ENCODE measurements at places on chromosomes 2 and 18.

- no peak for DNase-seq
Measured at GRCh38 chr18:52519021-52519420, 179.0 kb downstream of the DCC start.

DNA sequence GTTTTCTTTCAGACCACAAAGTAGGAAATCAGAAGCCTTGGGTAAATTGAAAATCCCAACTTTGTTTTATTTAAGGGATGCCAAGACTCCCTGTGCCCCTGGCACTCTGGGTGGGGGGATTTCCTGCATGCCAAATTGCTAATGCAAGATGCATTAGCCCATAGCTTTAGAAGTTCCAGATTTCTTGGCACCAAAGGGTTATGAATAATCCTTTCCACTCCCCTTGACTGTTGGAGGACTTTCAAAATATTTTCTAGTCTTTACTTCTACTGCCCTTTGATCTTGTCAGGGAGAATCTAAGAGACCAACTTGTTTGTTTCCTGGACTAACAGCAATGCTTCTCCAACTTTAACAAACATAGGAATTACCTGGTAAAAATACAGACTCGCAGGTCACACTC, 81.8 kb upstream of the TGIF1 start:
- no peak for DNase-seq

DNA sequence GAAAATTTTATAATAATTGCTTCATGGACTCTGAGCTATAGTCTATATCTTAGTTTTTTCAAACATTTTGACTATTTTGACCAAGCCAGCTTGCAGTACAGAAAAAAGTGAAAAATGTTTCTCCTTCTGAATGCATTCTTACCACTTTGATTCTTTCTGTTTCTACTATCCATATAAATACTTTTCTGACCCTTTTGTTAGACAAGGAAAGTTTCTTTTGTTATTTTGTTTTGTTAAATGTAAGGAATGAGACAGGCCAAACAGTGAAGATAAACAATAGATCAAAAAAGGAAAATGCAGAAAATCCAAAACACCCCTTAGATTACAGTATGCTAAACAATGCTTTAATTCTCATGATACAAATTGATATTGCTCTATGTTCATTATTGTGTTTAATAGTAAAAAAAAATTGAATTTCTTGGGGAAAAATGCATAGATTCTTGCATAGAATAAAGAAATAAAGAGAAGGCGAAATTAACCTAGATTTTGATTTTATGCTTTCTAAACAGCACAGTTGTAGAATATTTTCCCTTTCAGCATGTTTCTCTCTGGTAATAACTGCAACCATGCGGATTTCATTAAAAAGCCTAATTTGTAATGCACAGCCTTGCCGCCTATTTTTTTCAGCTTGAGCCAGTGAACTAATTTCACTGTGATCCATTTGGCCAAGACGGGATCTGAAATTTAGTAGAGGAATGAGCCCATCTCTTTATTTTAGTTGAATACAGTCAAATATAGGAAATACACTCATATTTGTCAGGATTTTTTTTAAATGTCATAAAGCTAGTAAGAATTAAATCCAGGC, 976 bp downstream of the TNFAIP6 start:
- DNase-seq: no peak

DNA sequence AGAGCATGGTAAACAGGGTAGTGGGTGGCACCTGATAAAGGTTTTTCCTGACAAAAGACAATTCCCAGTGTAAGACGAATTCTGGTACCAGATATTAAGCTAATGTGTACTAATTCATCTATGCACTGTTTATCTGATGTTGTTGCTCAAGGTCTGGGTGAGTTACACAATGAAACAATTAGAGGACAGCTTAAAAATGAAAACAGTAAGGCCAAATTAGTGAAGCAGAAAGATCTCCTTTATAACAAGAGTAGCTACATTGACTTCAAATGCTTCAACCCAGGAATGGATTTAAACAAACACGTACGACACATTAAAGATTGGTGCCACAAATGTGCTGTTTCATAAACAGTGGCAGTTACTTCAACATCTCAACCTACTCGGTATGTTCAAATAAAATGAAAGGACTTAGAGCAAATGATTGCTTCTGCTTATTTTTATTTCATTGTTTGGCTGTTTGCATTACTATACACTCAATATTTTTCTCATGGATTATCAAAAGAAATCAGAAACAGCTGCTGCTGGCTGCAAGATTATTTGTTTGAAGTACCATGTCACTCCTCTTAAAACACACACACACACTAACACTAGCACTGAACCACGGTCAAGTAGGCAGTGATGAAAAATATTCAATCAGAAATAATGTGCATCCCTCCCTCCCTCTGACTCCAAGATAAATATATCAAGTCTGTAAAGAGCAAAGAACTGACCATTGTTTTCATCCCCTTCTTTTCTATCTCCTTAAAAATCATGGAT, 94.4 kb upstream of the RND3 start:
- DNase-seq: no peak

DNA sequence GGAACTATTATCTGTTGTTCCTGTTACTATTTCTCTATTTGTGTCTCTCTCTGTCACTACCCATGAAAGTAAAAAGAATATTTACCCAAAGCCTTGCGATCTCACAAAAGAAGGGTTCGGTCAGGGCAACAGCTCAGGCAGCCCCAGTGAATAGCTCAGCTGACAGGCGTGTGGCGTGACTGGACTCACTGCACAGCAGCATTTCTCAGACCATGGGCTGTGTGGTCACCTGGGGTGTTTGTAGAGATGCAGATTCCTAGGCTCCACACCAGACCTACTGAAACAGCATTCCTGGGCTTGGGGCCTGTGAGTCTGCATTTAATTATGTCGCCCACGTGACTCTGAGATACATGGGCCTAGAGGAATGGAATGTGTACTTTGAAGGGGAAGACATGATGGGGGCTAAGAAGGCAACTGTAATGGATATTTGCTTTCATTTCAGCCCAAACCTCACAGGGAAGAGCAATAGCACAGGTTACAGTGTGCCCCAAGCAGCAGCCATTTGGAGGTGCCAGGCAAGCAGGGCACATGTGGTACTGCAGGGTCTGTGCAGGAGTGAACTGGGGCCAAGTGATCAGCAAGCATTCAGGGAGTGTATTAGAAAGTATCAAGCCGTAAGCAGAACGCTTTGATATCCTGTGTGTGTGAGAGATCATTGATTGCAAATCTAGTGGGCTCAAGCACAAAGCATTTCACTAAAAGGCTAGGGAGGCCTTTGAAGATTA, 90.4 kb upstream of the RBMS1 start:
- peak; percentile 21 for DNase-seq

DNA sequence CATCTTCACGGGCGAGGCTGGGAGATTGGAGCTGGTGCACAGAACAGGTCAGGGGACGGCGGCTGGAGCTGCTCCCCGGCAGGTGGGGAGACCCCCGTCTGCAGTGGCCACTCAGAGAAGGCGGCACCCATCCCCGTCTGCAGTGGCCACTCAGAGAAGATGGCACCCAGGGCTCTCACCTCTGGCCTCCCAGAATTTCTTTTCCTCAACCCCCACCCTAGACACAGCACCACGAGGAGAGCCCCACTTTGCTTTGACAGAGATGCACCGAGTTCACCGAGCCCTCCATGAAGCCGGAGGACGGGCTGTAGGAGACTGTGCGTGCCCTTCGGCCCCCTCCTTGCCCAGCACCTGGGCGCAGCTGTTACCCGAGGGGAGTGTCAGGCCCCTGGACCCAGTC, 201.6 kb upstream of the SALL3 start:
- no peak for DNase-seq

DNA sequence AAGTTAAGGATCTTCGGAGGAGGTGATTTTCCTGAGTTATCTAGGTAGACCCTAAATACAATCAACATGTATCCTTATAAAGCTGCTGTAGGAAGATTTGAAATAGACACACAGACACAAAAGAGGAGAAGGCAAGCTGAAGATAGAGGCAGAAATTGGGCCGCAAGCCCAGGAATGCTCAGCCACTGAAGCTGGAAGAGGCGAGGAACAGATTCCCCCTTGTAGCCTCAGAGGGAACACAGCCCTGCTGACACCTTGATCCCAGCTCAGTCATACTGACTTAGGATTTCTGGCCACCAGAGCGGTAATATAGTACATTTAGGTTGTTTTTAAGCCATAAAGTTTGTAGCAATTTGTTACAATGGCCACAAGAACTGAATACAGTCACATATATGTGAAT, 90.9 kb downstream of the ETAA1 start:
- no peak for DNase-seq

GRCh38 chr2:174005801-174006419, 40.7 kb upstream of the SP3 start:
- no peak for DNase-seq

DNA sequence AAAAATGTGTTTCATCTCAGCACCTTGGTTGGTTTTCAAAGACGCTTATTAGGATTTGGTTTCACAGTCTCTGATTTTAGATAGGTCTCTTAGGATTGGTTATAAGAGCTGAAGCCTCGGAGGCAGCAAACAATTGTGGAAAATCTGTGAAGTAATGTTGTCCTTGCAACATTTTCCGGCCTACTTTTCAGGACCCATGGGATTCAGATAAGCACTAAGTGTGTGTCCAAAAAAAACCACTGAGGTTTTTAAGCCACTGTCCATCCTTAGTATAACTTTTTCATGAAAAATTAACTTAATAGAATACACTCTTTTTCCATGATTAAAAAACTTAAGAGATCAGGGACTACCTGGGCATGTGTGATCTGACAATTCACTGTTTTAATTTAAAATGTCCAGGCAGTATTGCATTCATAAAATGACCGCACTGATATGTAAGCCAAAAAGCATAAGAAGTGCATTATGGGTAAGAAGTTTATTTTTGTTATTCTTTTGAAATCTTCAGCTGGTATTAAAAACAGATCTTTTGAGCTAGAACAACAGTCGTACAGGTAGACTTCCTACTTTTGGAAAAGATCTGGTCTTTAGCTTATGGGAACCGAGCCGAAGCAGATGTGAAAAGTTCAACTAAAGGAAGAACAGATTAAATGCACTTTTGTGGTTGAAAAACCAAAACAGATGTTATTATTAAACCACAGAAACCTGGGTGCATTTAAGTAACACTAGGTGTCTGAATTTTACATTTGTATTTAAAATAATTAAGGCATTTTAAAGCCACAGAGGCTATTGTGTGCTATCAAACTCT, 479.4 kb upstream of the ZEB2 start:
- no peak for DNase-seq

- no peak for DNase-seq
Measured at GRCh38 chr2:120453635-120453998, 107.7 kb downstream of the INHBB start.

DNA sequence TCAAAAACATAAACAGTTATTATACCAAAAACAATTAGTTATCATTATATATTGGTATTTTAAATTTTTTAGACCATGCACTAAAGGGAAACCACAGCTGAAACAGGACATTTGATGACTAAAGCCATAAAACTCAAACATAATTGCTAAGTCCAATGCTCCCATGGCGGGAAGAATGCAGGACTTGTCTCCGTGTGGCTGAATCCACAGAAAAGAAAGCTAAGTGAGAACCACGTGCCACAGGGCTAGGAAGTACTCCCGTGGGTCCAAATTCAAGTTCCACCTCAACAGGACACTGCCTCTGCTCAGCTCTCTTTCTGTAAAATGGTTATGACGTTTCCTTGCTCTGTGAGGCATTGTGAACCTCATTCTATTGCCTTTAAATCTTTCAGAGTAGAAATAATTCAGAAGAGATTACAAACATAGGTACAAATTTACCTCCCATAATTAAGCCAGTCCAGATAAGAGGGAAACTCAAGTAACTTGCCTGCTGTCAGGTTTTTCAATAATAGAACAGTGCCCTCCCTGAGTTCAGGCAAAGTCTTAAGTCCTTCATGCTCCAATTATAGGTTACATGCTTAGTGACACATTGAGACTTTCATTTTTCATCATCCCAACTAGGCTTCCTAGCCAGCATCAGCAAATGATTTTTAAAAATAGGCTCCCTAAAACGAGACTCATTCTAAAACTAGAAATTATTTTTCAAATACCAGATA, 36.7 kb downstream of the FTCDNL1 start:
- no peak for DNase-seq

GRCh38 chr2:240820607-240821428, 799 bp upstream of the KIF1A start:
- peak; percentile 86 for DNase-seq

- DNase-seq: peak; percentile 77
Measured at GRCh38 chr18:37334631-37335408, 230.8 kb downstream of the CELF4 start.

- no peak for DNase-seq
Measured at GRCh38 chr18:1564793-1565192, 660.1 kb downstream of the ADCYAP1 start.

- DNase-seq: no peak
Measured at GRCh38 chr2:207337234-207338219, 171.8 kb upstream of the KLF7 start.

DNA sequence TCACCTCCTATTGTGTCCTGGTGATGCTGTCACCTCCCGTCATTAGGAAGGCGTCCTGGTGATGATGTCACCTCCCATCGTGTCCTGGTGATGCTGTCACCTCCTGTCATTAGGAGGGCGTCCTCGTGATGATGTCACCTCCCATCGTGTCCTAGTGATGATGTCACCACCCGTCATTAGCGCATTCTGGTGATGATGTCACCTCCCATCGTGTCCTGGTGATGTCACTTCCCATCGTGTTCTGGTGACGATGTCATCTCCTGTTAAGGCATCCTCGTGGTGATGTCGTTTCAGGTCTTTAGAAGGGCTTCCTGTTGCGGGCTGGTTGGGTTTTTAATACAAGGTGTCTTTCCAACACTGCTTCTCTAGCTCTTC, 40.7 kb downstream of the CTDP1 start:
- DNase-seq: peak; percentile 16

- no peak for DNase-seq
Measured at GRCh38 chr2:9112079-9112721, 94.4 kb upstream of the ASAP2 start.

DNA sequence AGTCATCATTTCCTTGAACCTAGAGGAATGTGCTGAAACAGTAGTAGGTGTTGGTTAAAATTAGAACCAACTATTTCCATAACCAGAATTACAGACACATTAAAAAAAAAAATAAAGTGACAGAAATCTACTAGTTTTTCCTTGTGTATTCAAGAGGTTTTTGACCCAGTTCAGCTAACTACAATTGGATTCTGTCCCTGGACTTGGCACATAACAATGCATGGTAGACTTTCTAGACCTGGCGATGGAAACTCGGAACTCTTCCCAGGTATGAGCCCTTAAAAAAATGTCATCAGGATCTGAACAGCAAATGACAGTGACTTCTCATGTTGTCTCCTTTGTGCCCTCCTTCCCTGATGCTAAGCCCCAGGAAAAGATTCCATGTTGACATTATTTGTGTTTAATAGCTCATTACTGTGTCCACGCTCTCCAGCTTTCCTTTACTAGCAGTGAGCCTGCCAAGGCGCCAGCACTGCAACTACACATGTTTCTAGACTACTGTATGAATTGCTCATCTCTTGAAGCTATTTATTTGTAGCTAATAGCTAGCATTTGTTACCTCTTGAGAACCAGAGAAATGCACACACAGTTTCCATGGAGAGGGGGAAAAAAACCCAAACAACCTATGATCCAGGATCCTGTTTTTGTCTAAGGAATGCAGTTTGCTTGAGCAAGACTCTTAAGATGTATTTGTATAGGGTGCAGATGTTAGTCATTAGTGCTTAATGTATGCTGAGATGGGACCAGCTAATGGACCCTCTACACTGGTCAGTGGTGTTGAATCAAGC, 148.5 kb downstream of the FMNL2 start:
- peak; percentile 48 for DNase-seq

GRCh38 chr2:103991591-103991990, 862.3 kb upstream of the POU3F3 start:
- DNase-seq: no peak
